Heart right ventricle (tissue), 16 donors: ENCODE measurements at places on chromosomes 1 and 21. TPM values are rescaled to one million over a fixed set of nuclear protein-coding genes. Genes with fewer than 3 reads are reported as not detected.

- DNase-seq: no peak
These were observed 20.4 kb downstream of the SSX2IP start for GRCh38 chr1:84669831-84670230.

GRCh38 chr1:196660852-196661251 lies 9.0 kb downstream of the CFH start:
- no peak for DNase-seq

GRCh38 chr1:64745181-64745985 lies 508 bp downstream of the RAVER2 start:
- no peak for DNase-seq

DNA sequence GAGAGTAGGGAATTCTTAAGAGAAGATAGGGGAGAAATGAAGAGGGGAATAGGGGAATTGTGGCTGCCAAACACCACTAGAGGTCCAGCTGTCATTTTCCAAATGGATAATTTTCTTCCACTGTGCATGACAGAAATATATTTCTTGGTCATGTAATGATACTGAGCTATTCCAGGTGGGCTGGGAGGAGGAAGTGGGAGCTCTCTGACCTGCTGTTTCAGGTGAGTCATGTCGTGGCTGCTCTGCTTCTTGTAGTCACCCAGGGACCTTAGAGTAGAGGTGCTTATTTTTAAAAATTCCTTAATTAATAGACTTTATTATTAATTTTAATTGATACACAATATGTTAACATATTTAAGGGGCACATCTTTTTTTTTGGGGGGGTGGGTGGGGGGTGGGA lies 11.9 kb downstream of the PDE4B start:
- DNase-seq: no peak

GRCh38 chr21:46443910-46444309 lies 14.8 kb upstream of the DIP2A start:
- DNase-seq: peak; percentile 35

- DNase-seq: no peak
These were observed 29.3 kb downstream of the CRYZ start for GRCh38 chr1:74703386-74704182.

DNA sequence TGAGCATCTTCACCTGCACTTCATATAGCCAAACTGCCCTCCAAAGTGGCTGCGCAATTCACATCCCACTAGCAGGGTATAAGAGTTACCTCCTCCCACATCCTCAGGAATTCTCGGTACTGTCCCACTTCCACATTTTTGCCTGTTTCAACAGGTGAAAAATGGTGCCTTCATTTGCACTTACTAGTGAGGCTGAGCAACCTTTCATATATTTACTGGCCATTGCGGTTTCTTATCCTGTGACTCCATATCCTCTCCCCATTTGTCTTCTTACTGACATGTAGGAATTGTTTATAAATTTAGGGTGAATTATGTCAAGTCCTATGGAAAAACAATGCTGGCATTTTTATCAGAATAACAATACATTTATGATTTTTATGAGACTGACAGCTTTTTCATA lies 61.9 kb downstream of the NIBAN1 start:
- DNase-seq: no peak

Gene SLC5A3
- total RNA-seq: 2.0 TPM

Gene ZNF692
- total RNA-seq: 11.7 TPM
